B cell (primary cell): ENCODE measurements at places on chromosomes 1 and 21.
A peak's percentile ranks its signal among the peaks of the same experiment; 100 is the strongest.

GRCh38 chr1:39115271-39116110 lies 89.0 kb upstream of the MACF1 start:
- no peak for DNase-seq

GRCh38 chr1:213738658-213739057 lies 249.1 kb upstream of the PROX1 start:
- DNase-seq: no peak

GRCh38 chr1:222129041-222129440 lies 387.2 kb upstream of the DUSP10 start:
- no peak for DNase-seq

DNA sequence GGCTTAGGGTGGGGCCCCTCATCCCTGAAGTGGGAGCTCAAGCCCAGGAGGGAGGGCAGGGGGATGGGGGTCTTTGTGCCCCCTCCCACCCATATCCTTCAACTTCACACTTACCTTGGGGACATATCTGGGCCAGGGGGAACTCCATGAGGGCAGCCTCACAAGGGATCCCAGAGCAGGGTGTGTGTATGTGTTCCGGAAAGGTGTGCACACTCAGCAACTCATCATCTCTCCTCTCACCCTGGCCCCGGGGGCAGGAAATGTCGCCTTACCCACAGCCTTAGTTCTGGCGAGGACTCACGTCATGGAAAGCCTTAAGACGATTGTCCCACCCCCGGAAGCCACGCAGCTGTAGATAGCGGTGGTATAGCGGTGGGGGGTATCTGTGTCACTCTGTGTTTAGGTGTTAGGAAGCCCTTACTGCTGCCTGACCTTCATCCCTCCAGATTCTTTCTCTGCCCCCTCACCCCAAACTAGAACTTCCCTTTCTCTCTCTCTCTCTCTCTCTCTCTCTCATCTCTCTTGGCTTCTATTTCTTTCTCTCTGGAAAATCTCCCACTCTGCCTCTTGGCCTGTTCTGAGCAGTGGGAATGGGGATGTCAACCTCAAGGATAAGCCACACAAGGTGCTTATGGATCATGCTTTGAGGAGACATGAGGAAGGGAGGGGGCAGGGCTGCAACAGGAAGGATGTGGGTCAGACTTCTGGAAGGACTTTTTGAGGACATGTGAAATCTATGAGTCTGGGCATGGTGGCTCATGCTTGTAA lies at the start of gene SH2D2A:
Gene SH2D2A, minus strand, starts transcription at position 288 of the 768 bp plus-strand sequence. Its CDS starts 140 bp downstream, at position 148.
- DNase-seq: peak; percentile 88

- DNase-seq: no peak
Measured at GRCh38 chr1:76115171-76115570, 40.6 kb downstream of the ST6GALNAC3 start.

- DNase-seq: no peak
Measured at GRCh38 chr1:182617734-182618351, 13.7 kb upstream of the RGS16 start.

GRCh38 chr21:42799948-42800347 lies 79.4 kb downstream of the WDR4 start:
- peak; percentile 89 for DNase-seq

DNA sequence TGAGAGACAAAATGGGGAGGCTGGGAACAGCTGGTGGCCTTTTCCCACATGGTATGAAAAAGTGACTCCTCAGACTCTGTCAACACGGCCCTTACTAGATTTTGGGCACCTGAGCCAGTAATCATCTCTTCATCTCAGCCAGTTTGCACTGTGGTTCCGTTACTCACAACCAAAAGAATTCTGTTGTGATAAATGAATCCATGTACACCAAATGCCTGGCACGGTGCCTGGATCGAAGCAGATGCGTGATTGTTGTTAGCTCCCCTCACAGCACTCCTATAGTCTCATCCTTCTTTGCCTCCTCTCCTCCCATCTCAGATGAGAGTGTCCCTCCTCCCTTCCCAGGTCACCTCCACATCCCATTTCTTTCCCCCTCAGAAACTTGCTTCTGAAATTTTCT lies 57.9 kb upstream of the GJB5 start:
- DNase-seq: no peak

DNA sequence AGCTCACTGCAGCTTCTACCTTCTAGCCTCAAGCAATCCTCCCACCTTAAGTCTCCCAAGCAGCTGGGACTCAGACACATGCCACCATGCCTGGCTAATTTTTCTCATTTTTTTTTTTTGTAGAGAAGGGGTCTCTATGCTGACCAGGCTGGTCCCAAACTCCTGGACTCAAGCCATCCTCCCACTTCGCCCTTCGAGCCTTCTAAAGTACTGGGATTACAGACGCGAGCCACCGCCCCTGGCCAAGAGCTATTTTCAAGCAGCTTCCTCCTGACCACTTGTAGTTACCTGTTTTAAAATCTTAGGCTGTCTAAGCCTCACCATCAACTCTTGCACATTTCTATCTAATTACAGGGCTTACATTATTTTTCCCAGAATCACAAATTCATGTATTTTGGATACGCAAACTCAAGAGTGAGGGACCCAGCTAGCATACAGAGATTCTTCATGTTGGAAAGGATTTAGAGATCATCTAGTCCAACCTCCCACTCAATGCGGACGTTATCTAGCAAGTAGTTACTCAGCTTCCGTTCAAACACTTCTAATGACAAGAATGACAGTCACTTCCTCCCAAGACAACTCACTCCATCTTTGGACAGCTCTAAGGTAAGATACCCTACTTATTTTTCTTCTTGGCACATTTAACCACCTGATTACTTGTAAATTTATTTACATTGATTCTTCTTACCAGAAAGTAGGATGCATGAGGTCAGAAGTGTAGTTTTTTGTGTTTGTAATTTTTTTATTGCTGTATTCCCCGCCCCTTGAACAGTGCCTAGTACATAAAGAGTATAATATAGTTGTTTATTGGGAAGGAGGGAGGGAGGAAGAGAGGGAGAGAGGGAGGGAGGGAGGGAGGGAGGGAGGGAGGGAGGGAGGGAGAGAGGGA lies 65.4 kb downstream of the LUZP1 start:
- no peak for DNase-seq

DNA sequence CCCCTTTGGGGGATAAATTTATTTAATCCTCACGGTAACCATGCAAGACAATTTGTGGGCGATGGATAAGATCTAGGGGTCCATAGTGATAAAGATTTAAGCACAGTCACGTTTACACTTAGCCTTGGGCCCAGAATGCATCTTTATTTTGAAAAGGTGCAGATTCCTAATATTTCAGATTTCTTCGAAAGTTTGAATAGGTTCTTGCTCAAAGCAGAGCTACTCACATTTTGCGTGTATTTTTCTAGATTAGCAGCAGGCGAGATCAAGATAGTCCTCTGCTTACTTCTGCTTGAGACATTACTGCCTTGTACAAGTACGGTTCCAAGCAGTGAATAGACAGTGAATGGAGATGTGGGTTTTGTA lies 647 bp downstream of the TSEN15 start:
- no peak for DNase-seq

DNA sequence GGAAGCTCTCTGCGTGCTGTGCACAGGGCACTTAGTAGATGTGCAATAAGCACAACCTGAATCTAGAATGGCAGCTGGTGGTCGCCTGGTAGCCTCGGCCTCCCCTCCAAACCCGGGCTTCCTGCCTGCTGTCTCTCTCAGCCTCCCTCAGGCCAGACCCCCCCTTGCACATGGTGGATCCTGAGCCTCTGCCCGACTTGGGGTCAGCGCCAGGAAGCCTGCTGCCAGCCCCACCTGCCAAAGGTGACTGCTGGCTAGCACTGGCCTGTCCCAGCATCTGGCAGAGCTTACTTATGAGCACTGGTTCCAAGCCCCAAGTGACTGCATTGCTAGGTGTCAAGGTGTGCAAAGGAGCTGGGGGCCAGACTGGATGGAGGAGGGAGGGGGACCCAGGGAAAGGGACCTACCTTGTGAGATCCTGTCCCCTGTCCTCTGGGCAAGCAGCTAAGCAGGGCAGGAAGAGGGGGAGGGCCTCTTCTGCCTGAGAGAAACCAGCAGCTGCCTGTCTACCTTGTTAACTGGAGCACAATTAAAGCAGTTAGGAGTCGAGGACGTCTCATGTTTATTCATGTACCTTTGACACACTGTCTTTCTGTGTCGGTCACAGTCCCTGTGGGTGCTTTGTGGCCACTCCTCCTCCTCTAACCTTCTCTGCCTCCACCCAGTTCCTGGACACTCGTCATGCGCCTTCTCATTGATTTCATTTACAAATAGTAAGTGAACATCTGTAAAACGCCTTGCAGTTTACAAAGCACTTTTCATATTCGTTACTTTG lies 100.9 kb downstream of the DDX20 start:
- no peak for DNase-seq

GRCh38 chr21:36471254-36471723 lies 8.6 kb downstream of the CLDN14 start:
- DNase-seq: no peak

- peak; percentile 52 for DNase-seq
Measured at GRCh38 chr1:64933296-64934070, 32.9 kb downstream of the JAK1 start.

- no peak for DNase-seq
Measured at GRCh38 chr21:15222707-15223106, 157.9 kb upstream of the NRIP1 start.

DNA sequence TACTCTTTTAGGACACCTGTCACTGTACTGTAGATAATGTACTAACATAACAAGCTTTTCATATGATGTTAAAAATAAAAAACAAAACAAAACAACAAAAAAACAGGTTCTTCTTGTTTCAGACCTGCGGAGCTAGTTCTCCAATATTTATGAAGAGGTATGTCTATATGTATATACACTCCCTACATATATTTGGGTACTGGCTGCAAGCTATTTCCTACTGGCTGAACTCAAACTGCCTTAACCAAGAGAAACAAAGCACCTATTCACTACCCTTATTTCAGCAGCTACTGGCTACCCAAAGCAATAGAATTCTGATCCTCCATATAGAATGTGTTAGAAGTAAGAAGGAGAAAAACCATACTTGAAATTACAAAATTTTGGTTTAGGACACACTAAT lies 73.5 kb downstream of the ABL2 start:
- no peak for DNase-seq

DNA sequence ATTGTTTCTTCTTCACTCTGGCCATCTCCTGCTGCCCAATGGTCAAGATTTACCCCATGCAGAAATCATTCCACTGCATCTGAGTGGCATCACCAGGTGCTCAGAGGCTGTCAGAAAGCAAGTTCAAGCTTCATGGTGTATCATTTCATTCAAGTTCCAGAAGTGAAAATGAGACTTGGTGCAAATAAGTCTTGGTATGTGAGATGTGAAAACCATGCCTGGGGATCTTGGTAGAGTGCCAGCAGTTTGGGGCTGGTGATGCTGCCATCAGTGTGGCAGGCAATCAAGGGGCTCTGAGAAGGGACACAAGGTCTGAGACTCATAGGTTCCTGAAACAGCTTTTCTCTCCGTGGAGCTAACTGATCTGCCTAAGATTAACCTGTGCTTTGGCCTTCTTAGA lies 52.0 kb downstream of the CD2 start:
- DNase-seq: no peak

- no peak for DNase-seq
Measured at GRCh38 chr21:16579538-16579937, 849.8 kb downstream of the USP25 start.

DNA sequence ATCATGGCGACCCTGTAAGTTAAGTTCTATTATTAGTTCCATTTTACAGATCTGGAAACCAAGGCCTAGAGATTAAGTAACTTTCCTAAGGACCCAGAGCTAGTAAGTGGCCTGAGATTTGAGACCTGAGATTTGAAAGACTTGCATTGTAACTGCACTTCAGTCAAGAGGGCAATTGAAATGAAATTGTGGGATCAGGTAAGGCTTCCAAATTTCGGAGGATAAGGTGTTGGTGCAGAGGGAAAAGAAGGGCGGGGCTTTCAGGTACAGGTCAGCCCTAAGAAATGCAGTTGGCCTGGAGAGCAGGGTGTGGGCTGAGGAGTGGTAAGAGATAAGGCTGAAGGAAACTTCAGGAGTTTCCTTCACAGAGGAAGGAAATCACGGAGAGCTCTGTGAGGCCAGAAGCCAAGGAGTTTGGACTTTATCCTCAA lies 51.1 kb downstream of the SLC16A1 start:
- DNase-seq: no peak

GRCh38 chr1:205310976-205311704 lies 10.4 kb downstream of the NUAK2 start:
- DNase-seq: peak; percentile 78

DNA sequence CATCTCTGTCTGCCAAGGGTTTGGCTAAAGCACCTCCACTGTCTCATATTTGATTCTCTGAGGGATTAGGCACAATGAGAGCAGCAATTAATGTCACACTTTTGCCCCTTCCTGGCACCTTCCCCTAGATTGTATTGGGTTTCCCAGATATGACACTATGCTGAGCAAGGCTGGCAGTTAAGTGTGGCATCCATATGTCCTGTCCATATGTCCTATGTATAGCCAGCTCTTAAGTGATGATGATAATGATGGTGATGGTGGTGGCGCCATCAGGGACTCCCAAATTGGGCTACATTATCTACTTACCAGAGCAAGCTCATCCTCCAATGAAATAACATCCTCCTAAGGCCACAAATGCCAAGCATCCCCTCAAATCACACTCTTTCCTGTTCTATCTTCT lies 13.5 kb upstream of the LORICRIN start:
- DNase-seq: no peak

GRCh38 chr1:159699653-159700052 lies 14.7 kb downstream of the CRP start:
- no peak for DNase-seq

GRCh38 chr1:224430511-224431113 lies 4.0 kb downstream of the WDR26 start:
- DNase-seq: peak; percentile 50

DNA sequence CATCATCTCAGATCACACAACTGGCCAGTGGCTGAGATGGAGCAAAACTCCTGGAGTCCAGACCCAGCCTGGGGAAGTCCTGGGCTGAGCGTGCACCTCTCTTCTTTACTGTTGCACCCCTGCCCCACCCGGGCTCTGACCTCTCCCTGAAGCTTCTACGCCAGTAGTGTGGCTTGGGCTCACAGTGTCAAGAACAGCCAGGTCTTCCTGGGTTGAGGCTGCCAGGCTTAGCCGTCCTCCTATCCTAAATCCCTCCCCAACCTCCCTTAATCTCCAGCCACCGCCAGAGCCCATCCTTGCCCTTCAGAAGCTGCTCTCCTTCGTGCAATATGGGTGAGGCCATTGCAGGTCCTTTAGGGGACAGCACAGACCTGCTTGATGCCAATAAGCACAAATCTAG lies 399.2 kb upstream of the VAMP3 start:
- no peak for DNase-seq
